ENCODE measurements at places on chromosomes 5 and 9.
A peak's percentile ranks its signal among the peaks of the same experiment; 100 is the strongest.

DNA sequence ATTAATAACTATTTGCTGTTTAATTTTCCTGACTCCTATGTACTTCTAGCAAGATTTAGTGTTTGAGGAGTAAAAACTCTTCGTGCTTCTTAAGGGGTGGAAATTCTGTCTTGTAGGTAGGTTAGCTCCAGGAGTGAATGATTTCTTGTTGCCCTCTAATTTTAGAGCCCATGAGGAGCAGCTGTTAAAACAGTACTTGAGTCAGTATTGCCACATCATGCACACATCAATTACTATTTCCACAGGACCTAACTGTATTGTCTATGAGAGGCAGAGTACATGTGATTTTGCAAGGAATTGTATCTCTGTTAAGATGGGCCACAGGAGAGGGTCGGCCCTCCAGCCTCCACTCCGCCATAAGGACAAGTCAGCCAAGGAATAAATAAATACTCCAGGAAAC is 91.2 kb downstream of the PDZD2 start:
- DNase-seq: peak; percentile 73

DNA sequence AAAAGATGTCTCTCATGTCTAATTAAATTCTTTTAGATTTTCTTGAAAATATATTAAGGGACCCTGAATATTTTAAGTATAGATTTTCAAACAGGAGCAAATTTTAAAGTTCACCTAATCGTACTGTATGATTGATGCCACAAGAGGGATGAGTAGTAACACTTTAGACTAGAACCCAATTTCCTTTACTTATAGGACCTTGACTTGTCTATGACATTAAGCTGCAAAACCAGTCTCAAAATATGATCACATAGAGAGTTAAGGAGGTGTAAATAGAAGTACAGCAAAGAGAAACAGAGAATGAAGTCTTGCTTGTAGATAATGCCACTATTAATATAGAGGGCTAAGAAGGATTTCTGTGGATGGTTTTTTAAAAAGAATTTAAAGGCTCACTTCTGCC is 312.9 kb upstream of the PRR16 start:
- DNase-seq: no peak

GRCh38 chr5:14258840-14259239 is 115.7 kb downstream of the TRIO start:
- no peak for DNase-seq

DNA sequence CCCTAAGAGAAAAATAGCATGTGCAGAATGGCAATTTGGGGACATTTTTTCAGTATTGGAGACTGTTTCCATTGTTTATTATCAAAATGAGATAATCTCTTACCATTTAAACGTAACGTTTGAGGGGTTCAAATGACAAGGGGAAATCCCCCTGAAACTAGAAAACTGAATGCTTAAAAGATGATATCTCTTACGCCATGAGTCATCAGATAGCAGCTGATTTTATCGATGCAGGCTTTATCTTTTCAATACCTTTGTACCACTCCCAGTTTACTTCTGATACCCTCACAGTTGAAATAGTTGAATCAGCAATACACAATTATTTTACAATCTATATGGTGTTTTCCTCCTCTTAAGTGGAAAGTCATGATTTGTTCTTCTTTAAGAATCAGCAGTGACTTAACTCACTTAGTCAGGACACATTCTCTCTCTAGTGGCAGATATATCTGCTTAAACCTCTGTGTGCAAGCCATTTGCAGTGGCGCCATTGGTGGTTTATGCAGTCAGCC is 29.2 kb downstream of the OSMR start:
- DNase-seq: no peak

GRCh38 chr5:157571357-157571827 is 4.2 kb downstream of the ADAM19 start:
- no peak for DNase-seq

GRCh38 chr5:11822598-11822997 is 81.6 kb downstream of the CTNND2 start:
- no peak for DNase-seq

DNA sequence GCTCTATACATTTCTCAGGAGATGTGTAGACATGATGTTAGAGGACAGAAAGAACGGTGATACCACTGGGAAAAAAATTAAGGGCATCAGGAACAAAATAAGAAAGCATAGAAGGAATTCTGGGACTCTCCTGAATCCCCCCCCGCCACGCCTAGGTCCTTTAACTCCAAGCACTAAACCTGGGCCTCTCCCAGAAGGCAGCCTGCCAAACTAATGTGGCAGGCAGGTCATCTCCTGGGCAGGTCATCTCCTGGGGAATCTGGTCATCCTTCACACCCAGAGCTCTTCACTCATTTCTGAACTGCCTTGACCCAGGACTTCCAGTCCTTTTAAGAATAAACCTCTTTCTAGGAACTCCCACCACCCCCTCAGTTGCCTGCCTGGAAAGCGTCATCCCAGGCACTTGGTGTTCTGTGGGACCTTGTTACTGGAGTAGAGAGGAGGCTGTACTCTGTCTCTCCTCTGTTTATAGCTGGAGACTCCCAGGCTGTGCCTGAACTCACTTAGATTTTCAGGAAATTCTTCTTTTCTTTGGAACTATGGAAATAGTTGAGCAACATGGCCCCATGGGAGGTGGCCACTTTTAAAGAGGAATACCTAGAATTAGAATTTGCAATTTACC is 24.1 kb downstream of the PSAT1 start:
- no peak for DNase-seq

DNA sequence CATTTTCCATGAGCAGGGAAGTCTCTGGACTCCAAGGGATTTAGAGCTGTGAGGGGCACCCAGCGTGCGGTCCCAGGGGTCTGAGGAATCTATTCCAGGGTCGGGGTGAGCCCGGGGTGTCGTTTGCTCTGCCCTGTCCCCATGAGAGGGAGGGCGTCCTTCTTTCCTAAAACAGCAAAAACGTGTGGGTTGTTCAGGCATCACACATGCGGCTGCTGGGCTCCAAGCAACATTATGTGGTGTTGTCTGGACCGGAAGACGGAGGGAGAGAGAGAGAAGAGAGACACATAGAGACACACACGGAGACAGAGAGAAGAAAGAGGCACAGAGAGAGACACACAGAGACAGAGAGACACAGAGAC is 42.7 kb upstream of the COL5A1 start:
- no peak for DNase-seq

- no peak for DNase-seq
These were observed 111.0 kb downstream of the KLHL3 start for GRCh38 chr5:137624786-137625349.

GRCh38 chr5:175658299-175659145 is 651 bp downstream of the HRH2 start:
- no peak for DNase-seq

DNA sequence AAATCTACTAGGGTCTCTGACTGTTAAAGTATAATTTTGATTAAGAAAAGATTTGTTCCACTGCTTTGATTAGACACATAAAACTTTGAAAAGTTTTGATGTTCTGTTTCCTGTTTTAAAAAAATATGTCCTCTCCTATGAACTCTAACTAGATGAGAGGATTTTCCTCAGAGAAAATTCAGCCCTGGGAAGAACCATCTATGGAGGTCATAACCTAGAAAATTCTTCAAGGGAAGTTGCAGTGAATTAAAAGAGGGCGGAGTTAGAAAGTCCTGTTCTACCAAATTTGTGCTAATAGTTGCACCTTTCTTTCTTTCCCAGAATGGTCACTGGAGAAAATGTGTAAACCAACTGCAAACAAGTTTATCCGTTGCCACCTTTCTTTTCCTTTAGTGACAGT is 27.7 kb downstream of the PIK3R1 start:
- DNase-seq: no peak

- DNase-seq: no peak
These were observed 16.0 kb upstream of the PUM3 start for GRCh38 chr9:2859776-2860379.

DNA sequence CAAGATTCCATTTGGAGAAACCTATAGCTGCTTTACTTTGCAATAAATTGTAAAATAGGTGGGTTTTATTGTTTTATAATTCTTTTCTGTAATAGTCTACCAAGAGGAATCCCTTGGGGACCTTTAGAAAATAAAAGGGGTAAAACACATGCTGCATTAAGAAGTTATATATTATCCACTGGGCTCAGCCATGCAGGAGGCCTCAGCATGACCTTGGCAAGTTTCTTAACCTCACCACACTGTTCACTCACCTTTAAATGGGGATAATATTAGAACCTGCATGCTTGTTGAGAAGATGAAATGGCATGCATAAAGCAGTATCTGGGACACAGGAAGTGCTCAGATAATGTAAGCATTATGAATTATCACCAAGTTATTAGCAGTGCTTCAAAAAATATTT is 120.2 kb downstream of the SEMA5A start:
- no peak for DNase-seq

- no peak for DNase-seq
These were observed 80.2 kb downstream of the FNIP1 start for GRCh38 chr5:131716650-131717049.

GRCh38 chr5:172868436-172868923 is 34.4 kb downstream of the ERGIC1 start:
- no peak for DNase-seq

DNA sequence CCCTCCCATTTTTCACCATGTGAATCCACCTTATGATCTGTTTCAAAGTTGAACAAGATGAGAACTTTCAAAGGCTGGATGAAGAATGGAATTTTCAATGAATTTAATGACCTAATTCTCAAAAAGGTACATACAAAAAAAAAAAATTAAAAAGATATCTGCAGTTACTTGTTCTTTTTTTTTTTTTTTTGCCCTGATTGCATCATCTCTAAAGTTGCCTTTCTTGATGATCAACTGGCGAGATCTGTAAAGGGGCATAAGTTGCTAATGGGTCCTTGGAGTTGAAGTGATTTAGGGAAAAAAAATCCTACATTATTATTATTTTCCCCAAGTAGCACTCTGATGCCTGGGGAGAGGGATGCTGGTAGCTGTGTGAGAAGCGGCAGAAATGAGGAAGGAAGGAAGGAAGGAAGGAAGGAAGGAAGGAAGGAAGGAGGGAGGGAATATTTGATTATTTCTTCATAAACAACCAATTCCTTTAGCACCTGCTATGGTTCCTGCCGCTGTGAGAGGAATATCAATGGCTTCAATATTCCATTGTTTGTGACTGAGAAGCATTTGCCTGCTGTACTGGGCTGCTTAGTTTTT is 48.8 kb upstream of the CD180 start:
- DNase-seq: no peak

- DNase-seq: no peak
These were observed 78.3 kb downstream of the PARP8 start for GRCh38 chr5:50744776-50745175.

- DNase-seq: no peak
These were observed 6.9 kb upstream of the IGFBPL1 start for GRCh38 chr9:38431116-38431515.

- no peak for DNase-seq
These were observed 1581.2 kb upstream of the WWC1 start for GRCh38 chr5:166710271-166710670.
